ENCODE measurements at places on chromosomes 2 and 18.

- DNase-seq: no peak
These were observed 130.0 kb downstream of the NDUFA10 start for GRCh38 chr2:239895116-239895515.

DNA sequence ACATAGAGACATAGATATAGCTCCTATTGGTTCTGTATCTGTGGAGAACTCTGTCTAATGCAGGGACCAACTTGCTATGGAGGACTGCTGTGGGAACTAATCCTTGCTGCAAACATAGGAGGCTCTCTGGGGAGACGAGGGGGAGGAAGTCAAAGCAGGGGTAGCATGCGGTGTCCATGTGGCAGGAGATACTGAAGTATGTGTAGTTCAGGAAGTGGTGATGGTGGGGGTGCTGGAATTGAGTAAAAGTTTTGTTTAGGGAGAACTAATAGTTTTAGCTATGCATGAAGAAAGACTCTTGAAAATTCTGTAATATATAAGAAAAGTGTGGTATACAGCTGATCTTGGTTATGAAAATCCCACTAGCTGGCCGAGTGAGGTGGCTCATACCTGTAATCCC lies 62.0 kb downstream of the ANKRD44 start:
- no peak for DNase-seq

GRCh38 chr2:160431441-160431840 lies 62.2 kb downstream of the RBMS1 start:
- DNase-seq: no peak

DNA sequence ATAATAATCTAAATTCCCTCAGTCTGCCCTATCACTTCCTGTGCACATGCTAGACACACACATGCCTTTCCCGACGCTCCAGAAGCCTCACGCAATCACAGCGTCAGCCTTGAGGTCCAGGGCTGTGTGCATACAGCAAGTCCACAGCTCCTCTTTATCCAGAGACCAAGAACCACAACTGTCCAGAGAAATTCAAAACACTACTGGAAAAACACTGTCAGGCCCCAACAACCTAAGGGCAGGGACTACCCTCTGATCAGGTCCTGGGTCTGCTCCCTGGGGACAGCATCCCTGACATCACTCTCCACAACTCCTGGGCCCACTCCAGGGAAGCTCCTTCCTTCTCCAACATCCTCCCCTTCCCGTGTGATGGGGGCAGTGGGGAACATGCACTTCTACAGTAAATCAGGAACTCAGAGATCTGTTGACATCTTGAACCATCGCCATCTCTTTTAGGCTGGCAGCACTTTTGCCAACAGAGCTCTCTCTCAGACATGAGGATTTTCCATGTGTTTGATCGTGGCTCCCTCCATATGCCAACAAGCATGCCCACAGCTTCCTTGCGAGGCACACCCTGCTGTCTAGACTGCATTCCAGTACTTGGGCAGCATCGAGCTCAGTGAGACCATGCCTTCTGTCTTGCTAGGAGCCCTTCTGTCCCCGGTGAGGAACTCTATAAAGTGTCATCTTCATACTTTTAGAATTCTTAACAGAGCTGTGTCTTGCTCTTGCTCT lies 15.4 kb downstream of the TEX51 start:
- no peak for DNase-seq

- no peak for DNase-seq
These were observed 38.0 kb upstream of the NEDD4L start for GRCh38 chr18:58005885-58006523.

DNA sequence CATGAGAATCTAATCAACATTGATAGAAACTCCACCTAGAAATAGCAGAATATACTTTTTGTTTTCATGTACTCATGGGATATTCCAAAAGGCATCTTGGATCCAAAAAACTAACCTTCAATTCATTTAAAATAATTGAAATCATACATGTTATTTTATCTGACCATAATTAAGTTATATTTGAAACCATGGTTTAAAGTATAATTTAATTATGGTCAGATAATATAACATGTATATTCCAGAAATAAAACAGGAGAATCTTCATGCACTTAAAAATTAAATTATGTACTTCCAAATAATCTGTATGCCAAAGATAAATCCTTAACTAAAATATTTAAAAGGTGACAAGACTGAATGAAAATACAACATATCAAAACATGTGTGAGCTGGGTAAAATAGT lies 651.3 kb upstream of the LINC00305 start:
- no peak for DNase-seq
